ENCODE measurements at places on chromosomes 13 and 19. TPM values are rescaled to one million over a fixed set of nuclear protein-coding genes. Genes with fewer than 3 reads are reported as not detected.

Gene FCAR
- not detected for total RNA-seq

Gene CYP4F2
- not detected for total RNA-seq

Gene SLC10A2
- total RNA-seq, result not detected

Gene KLK15
- total RNA-seq, result not detected

Gene RAB3A
- total RNA-seq, result 3.1 TPM

Gene LRRC25
- 0.14 TPM for total RNA-seq

Gene PLIN4
- total RNA-seq, result 0.14 TPM

Gene FAM216B
- 0.09 TPM for total RNA-seq

Gene SPC24
- 14.8 TPM for total RNA-seq

Gene ZNF610
- 3.6 TPM for total RNA-seq

Data from smooth muscle cell of bladder (primary cell).